ENCODE measurements at places on chromosomes 7 and 10.

DNA sequence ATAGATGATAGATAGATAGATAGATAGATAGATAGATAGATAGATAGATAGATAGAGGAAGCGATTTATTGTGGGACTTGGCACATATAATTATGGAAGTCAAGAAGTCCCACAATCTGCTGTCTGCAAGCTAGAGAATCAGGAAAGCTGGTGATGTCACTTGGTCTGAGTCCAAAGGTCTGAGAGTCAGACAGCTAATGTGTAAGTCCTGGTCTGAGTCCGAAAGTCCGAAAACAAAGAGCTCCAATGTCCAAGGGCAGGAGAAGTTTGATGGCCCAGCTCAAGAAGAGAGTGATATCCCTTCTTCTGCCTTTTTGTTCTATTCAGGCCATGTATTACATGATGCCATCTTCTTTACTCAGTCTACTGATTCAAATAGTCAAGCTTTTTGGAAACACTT is 53.8 kb upstream of the TCF7L2 start:
- DNase-seq = no peak

- no peak for DNase-seq
Measured at GRCh38 chr10:90047243-90047729, 345.9 kb downstream of the KIF20B start.

GRCh38 chr7:31688996-31689395 is 2.0 kb downstream of the PPP1R17 start:
- DNase-seq = no peak

- DNase-seq = no peak
Measured at GRCh38 chr7:106501605-106502580, 159.1 kb downstream of the CCDC71L start.

DNA sequence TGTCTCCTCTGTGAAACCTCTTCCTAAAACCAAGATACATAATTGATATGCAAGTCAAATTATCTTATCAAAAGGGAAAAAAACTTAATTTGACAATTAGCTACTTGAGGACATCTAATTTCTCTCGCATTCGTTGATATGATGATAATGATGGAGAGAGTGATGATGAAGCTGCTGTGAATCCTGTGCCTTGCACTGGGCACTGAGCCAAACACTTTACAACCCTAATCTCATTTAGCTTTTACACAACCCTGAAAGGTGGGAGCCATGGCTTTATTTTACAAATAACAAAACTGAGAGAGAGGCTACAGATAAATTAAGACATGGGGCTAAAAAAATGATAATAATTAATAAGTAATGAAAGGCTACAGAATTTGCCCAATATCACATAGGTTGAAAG is 176.0 kb downstream of the NOC3L start:
- no peak for DNase-seq

DNA sequence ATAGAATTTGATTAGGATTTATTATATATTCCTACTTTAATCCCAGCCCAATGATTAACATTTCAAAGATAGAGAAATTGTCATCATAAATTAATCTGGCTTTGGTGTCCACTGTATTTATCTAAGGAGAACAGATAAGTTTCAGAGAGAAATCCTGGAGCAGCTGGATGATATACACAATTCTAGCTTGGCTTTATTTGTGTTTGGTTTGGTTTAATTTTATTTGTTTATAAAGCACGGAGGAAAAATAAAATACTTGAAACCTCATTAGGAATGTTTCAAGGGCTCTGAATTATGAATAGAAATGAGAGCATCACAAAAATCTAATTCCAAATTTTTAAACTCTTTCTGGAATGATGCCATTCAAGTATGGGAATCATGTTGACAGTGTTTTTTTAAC is 42.1 kb downstream of the SEMA3D start:
- DNase-seq = no peak

- no peak for DNase-seq
Measured at GRCh38 chr10:35355971-35356724, 19.8 kb downstream of the CCNY start.

DNA sequence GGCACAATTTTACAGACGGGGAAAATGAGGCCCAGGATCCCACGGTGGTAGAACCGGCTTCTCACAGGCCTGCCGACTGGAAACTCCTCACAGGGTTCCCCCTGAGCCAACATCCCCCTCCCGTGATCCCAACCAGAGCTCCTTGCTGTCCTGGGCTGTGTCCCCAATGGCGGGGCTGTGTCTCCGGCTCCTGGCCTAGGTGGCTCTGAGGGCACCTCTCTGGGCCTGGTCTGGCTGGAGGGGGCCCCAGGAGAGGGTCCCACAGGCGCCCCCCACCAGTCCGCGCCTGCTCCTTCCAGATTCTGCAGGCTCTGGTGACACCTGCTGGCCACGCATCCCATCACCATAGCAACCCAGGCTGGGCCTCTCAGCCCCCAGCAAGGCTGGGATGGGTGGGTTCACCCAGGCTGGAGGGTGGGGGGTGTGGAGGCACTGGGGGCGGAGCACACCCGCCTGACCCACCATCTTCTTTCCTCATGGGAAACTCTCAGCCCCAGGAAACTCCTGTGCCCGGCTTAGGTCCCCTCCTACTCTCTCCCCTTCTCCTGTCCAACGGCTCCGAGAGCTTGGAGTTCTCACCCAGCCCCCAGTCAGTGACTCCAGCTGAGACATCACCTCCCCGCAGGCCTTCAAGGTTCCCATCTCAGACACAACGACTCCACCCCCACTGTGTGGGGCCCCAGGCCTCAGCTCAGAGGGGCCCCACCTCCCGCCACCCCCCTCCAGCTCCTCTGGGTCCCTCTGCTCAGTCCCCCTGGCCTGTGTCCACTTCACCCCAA is 27.1 kb upstream of the TNRC18 start:
- DNase-seq = peak; percentile 50

GRCh38 chr10:124174071-124174566 is 80.7 kb upstream of the CHST15 start:
- DNase-seq = no peak

DNA sequence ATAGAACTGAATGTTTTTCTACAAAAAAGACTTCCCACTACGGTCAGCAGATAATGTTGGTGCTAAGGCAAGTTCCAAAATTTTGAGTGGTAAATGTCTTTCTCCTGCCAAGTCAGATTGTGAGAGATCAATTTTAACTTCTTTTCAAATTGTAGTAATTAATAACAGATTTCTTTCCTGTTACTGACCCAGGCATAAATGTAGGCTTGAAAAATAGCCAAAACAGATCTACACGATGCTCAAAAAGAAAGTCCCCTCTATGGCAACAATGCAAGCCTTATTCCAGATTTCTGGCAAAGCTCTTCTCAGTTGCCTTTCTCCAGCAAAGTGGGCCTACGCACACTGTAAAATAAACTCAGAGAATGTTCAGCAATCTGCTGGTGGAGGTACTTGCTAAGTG is 641.0 kb upstream of the NRP1 start:
- no peak for DNase-seq

DNA sequence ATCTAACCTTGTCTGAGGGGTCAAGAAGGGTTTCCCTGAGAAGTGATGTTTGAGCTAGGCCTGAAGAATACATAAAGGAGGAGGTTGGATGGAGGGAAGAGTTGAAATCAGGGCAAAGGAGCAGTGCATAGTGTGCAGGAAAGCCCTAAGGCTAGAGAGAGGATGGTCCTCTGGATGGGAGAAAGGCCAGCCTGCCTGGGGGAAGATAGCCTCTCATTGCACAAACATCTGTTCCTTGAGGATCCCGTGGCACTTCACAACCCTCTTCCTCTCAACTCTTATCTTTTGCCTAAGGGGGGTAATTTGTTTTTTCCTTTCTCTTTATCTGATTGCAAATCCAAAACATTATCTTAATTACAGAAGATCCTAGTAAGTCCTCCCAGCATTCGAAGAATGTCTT is 35.7 kb downstream of the STAMBPL1 start:
- no peak for DNase-seq

DNA sequence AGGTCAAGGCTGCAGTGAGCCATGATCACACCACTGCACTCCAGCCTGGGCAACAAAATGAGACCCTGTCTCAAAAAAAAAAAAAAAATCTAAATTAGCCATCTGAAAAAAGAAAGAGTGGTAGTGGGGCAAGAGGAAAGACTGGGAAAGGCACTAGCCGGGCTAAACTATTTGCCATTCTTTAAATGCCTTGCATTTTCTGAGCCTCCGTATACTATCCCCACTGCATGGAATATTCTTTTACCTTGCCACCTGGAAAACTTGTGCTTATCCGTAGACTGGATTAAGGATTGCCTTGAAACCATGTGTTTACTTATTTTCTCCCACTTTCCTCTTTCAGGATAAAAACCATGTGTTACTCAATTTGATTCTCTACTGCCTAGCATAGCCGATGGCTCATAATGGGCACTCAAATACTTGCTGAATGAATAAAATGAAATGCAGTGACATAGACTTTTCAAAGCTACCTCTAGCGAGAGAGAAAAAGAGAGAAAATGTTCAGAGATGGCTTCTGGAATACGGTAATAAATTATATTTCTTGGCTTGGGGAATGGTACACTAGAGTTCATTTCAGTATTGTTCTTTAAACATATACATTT is 30.6 kb downstream of the HYCC1 start:
- DNase-seq = no peak

- no peak for DNase-seq
Measured at GRCh38 chr10:44774676-44775401, 136.3 kb upstream of the TMEM72 start.

GRCh38 chr10:56370217-56371113 is 9.4 kb upstream of the ZWINT start:
- peak; percentile 24 for DNase-seq

DNA sequence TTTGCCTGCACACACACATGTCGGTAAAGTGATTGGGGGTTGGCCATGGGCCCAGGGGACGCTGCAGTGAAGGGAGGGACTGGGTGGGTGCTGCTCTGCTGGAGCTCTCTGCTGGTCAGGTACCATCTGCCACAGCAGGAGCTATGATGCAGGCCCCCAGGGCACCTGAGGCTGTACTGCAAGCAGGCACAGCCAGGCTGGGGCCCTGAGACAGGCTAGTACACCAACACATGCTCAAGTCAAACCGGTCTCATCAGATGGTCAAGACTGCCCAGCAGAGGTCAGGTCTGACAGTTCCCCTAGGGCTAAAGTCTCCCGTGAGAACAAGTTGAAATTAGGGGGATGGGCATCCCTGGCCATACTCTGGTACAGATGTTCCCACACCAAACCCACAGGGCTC is 118.3 kb upstream of the THSD7A start:
- DNase-seq = no peak

- DNase-seq = peak; percentile 40
Measured at GRCh38 chr7:130733931-130734814, at the start of gene KLF14. KLF14 (minus strand) TSS chr7:130734207; CDS start chr7:130734033, 174 bp downstream.

DNA sequence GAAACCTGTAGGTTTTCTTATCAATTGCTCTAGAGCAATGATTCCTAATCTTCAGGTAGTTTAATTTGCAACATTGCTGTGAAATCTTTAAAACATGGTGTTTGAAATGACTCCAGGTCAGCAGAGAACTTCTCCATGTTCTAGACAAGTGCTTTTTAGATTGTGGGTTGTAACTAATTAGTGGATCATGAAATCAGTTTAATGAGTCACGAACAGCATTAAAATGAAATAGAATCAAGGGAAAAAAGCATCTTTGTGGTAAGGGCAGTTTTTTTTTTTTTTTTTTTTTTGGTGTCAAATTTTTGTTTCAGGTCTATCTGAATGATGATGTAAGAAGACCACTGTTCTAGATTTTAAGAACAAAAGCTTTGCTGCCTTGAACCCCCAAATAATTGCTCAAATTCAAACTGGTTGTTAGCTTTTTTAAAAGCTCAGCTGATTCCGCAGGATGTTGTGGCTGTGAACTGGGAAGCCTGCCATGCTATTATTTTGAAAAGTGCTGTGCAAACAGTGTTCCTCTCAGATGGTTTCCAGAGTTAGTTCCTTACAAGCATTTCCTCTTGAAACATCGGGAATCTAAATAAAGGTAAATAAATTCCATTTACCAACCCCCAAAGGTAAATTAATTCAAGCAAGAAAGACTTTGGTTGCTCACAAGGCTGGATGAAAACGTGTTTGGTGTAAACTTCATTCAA is 13.1 kb upstream of the PDK4 start:
- DNase-seq = no peak

DNA sequence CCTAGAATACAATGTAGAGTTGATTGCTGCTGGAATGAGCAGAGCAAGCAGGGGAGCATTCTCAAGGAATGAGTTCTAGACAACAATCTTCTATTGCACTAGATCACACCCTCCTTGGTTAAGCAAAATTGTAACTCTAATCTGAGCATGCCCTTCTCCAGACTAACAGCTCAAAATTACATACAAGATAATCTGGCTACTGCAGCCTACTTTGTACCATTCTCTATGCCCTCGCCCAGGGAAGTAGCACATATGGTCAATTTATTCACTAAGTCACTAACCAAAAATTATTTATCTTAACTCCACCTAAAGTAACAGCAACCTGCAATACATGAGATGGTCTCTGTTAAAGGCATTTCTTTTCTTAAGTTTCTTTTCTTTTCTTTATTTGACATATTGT is 42.5 kb upstream of the KCTD7 start:
- DNase-seq = no peak

- DNase-seq = peak; percentile 74
Measured at GRCh38 chr10:66627156-66627555, 298.7 kb upstream of the LRRTM3 start.

GRCh38 chr7:101501351-101501750 is 127.7 kb downstream of the MYL10 start:
- no peak for DNase-seq

DNA sequence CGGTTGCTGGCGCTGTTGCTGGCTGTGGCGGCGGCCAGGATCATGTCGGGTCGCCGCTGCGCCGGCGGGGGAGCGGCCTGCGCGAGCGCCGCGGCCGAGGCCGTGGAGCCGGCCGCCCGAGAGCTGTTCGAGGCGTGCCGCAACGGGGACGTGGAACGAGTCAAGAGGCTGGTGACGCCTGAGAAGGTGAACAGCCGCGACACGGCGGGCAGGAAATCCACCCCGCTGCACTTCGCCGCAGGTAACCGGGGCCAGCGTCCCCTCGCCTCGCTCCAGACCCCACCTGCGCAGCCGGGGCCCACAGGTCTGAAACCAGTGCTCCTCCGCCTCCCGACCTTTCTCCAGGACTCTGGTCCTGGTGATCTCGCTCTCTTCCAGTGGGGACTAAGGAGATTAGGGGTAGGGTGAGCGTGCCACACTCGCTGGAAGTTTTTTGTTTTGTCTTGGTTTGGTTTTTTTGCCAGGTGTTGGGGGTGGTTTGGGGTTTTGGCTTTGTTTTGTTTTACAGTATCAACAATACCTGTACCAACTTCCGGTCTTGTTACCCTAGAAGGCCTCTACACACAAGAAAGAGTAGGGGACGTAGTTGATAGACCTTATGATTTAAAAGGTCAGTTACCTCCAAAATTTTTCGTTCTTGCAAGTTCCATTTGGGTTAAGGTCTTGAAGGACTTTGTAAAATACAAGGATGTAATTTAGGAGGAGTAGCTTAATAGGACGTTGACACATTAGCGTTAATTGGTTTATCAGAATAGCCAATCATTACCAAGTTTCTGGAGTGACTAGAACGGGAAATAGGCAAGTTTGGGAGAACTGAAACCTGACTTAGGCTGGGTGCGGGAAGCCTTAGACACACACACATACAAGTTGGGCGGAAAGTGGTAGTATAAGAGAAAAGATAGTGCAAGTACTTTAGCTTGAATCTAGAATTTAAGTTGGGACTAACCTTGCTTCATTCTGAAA is 704 bp downstream of the TNKS2 start:
- DNase-seq = peak; percentile 69

Data from epithelial cell of esophagus (primary cell).